ENCODE measurements at places on chromosomes 13 and 19. TPM values are rescaled to one million over a fixed set of nuclear protein-coding genes. Genes with fewer than 3 reads are reported as not detected.

CHAF1A gene
- 21.9 TPM for total RNA-seq

SLITRK6 gene
- 0.10 TPM for total RNA-seq

CERS1 gene
- 5.2 TPM for total RNA-seq

HCST gene
- 0.44 TPM for total RNA-seq

ZFP82 gene
- 1.6 TPM for total RNA-seq

ZNF665 gene
- not detected for total RNA-seq

RETN gene
- total RNA-seq: not detected

CD209 gene
- not detected for total RNA-seq

KIR2DL4 gene
- total RNA-seq: not detected

MBOAT7 gene
- total RNA-seq: 141 TPM

KLK8 gene
- total RNA-seq: not detected

PLIN5 gene
- total RNA-seq: 0.28 TPM

ZNF578 gene
- not detected for total RNA-seq

SIAH3 gene
- 0.01 TPM for total RNA-seq

HIPK4 gene
- total RNA-seq: 0.17 TPM

VN1R2 gene
- total RNA-seq: not detected

FREM2 gene
- not detected for total RNA-seq

SLITRK1 gene
- total RNA-seq: not detected

CBY2 gene
- not detected for total RNA-seq

FLT1 gene
- total RNA-seq: 0.02 TPM

SIGLEC5 gene
- not detected for total RNA-seq

NMRK2 gene
- not detected for total RNA-seq

ATXN8OS gene
- not detected for total RNA-seq

F10 gene
- not detected for total RNA-seq

KLF1 gene
- 0.10 TPM for total RNA-seq

PSMC4 gene
- total RNA-seq: 258 TPM

FBXO27 gene
- 4.4 TPM for total RNA-seq

KIR2DL3 gene
- total RNA-seq: not detected

SMAD9 gene
- 0.06 TPM for total RNA-seq

NLRP4 gene
- total RNA-seq: not detected

N4BP2L2 gene
- total RNA-seq: 21.4 TPM

JAK3 gene
- 0.19 TPM for total RNA-seq

ZSCAN1 gene
- total RNA-seq: not detected

ZNF429 gene
- not detected for total RNA-seq

FXYD3 gene
- total RNA-seq: 0.36 TPM

APC2 gene
- 2.7 TPM for total RNA-seq

CEBPG gene
- total RNA-seq: 41.2 TPM

SIGLEC12 gene
- total RNA-seq: not detected

PLK5 gene
- not detected for total RNA-seq

COQ8B gene
- 70.0 TPM for total RNA-seq

Data from A549 treated with Mapracorat at 1 μM for 4 hours (cell line).